ENCODE measurements at places on chromosomes 16 and 17.
A peak's percentile ranks its signal among the peaks of the same experiment; 100 is the strongest.

DNA sequence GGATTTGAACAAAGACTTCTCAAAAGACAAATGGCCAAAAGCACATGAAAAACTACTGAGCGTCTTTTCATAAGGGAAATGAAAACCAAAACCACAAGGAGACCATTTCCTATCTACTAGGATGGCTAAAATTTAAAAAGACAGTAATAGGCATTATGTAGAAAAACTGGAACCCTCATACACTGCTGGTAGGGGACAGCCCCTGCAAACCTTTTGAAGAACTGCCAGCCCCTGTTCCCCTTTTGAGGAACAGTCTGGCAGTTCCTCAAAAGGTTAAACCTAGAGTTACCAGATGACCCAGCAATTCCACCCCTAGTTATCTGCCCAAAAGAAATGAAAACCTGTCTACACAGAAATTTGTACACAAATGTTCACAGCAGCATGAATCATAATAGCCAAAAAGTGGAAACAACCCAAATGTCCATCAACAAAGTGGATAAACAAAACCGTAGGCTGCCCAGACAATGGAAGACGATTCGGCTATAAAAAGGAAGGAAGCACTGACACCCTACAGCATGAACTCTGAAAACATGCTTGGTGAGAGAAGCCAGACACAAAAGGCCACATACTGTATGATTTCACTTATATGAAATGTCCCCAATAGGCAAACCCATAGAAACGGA, 22.9 kb downstream of the CDIP1 start:
- DNase-seq = peak; percentile 97

GRCh38 chr16:85899444-85899843, 482 bp downstream of the IRF8 start:
- no peak for DNase-seq

DNA sequence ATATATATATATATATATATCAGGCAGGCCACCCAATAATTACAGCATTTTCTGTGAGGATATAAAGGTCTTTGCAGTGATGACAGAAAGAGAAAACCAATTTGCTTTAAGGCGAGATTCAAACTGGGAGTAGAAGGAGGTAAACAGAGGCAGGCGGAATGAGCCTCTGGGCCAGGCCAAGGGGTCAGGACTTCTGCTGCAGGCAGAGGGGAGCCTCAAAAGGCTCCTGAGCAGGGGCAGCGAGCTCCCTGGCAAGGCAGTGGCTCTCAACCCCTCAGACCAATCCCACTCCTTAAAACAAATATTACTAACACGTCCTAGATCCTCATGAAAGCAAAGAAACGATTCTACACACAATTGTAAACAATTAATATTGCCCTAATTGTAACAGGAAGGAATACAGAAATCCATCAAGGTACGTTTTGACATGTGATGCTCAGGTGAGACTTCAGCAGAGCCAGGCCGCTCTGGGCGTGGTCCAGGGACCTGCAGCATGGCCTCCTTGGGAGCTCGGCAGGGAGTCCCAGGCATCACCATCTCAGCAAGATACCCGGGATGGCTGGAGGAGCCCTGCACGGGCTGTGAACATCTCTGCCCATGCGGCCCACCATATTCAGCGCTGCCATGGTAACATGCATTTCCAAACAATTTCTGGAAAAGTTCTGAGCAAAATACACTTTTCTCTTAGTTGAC, 18.4 kb downstream of the FBXO31 start:
- no peak for DNase-seq

- DNase-seq = no peak
Measured at GRCh38 chr16:66873685-66874055, 6.6 kb upstream of the PDP2 start.

GRCh38 chr17:34361478-34362061, 1.5 kb downstream of the CCL1 start:
- DNase-seq = peak; percentile 82

DNA sequence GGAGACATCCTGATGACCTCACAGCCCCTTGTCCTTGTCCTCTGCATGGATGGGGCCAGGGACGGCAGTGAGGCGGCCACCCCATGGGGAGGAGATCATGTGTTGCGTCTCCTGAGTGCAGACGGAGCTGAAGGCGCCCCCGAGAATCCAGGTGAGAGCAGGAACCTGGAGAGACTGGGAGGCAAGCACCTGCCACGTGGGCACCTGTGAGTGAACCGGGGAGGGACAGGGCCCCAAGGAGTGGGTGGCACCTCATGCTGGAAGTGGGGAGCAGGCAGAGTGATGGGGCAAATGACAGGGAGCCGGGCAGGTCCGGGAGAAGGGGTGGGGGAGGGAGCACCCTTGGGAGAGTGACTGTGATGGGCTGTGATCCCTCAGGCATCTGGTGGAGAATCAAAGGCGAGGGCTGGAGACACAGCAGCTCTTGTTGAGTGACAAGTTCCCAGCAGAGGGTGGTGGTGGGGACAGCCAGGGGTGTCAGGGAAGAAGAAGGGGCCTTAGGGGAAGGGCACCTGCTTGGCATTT, 174.3 kb upstream of the CHMP6 start:
- no peak for DNase-seq

DNA sequence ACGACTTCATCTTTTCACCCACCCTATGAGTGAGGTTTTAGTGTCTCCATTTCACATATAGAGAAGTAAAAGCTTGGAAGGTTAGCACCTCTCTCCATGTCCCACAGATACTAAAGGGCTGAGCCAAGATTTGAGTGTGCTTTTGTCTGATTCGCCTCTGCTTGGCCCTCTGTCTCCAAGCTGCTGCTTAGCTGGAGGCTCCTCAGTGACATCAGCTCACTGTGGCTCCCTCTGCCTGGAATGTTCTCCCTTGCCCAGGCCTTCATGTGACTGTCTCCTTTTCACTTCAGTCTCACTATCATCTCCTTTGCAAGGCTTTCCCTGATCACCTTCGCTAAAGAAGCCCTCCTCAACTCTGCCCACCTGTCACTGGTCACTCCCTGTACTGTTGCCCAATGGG, 84.5 kb upstream of the HSBP1 start:
- DNase-seq = no peak

DNA sequence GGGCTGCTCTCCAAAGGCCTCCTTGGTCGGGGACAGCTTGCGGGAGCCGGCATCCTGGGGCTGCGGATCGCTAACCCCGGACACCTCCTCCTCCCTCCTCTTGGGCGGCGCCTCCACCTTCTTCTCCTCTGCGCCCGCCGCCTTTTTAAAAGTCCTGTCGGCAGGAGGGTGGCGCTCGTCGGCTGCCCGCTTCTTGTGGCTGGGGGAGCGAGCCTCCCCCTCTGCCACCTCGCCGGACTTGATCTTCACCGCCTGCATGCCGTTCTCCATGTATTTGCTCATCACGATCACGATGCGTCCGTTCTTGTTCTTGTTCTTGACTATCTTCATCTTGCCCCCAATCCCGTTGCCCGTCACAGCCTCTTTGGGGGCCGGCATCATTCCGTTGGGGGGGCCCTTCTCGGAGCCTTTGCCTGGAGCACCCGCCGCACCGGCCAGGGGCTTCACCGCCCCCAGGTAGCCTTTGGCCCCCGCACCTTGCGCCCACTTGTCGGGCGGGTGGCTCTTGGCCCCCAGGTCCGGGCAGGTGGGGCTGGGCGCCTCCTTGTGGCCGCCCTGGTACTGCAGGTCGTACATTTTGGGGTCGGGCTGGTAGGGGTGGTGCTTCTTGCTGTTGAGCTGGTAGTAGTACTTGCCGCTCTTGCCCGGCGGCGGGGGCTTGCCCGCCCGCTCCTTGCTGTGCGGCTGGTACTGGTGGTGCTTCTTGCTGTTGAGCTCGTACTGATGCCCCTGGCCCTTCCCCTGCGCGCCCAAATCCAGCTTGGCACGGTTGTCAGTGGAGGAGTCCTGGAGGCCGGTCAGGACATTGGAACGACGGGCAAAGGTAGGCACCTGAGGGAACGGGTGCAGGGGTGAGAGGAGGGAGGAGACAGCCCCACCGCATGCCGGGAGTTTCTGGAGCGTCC, 4.4 kb downstream of the CBX4 start:
- no peak for DNase-seq

DNA sequence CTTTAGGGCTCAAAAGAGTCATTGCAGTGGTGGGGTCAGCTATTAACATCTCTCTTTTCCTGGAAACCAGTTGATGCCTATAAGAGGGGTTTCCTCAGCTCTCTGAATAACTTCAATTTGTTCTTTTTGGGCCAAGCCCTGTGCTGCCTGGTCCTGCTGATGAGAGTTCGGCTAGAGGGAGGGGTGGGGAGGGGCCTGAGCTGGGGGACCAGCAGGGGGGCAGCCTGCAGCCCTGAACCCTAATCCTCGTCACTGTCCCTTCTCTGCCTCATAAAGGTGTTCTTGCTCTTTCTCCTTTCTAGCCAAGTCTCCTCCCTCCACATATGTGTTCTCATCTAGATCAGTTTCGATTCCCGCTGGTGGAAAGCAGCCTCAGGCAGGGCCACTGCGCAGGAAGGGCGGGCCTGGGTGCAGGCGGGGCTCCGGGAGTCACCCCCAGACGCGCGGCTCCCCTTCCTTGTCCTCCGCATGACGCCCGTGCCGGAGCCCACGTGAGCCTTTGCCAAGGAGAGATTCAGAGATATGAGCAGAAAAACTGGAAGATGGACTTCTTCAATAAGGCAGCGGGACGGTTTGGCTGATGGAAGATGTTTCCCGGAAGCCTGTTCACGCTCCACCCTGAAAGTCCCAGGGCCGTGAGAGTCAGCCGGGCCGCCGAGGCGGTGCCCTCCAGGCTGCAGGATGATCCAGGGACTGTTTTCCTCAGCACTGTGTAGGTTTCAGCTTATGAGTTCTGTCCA, 15.0 kb upstream of the RHOT1 start:
- DNase-seq = peak; percentile 78
